ENCODE measurements at places on chromosomes 2 and 18.
A peak's percentile ranks its signal among the peaks of the same experiment; 100 is the strongest.

- no peak for DNase-seq
Measured at GRCh38 chr2:30301551-30301950, 70.2 kb downstream of the LBH start.

GRCh38 chr18:58633874-58634273, 5.0 kb upstream of the ALPK2 start:
- no peak for DNase-seq

GRCh38 chr2:71060871-71061270, 7.6 kb upstream of the NAGK start:
- DNase-seq = no peak

GRCh38 chr2:75321599-75321922, 122.2 kb upstream of the TACR1 start:
- DNase-seq = no peak

DNA sequence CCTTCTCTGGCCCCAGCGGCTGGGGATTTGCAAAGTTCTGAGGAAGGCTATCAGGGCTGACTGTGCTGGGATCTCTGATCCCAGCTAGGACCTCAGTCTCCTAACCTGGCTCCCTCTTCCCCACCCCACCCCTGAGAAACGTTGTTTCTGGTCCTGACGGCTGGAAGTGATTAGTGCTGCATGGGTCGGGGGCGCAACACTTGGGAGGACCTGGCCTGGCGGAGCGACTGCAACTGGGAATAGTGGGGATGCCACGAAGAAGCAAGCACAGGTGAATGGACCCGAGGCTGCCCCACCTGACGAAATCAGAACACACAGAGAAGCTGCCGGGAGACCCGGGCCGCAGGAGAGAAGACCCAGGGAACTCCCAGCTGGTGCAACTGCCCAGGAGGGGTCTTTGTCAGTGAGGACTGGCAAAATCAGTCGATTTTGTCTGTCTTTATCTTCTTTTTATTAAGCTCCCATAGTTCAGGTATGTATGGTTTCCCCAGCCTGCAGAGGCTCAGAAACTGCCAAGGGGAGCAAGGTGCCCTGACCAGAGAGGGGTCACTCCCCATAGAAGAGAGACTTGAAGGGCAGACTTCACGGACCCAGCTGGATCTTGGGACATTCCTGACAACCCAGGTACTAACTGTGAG, 656 bp upstream of the LBX2 start:
- no peak for DNase-seq

GRCh38 chr2:236415684-236416444, 151.7 kb upstream of the ASB18 start:
- DNase-seq = no peak

- DNase-seq = peak; percentile 89
Measured at GRCh38 chr2:119240311-119241204, 16.9 kb downstream of the STEAP3 start.
